ENCODE measurements at places on chromosomes 11 and 22.

DNA sequence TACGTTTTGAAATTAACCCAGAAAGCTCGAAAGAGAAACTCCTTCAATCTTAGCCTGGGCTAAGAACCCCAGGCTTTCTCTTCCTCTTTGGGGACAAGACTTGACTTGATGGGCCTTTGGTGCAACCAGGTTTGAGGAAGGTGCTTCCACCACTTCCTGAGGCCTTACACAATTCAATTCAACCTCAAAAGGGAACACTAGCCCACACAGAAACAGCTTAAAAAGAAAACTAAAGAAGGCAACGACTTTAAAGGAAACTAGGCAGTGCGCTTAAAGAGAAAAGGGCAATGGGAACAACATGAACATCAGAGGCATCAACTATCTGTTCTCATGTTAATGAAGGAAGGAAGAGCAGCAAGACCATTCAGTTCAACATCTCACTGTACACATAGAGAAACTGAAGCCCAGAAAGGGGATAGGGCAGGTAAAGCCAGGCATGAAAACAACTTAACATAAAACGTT, 24.8 kb downstream of the PAK1 start:
- no peak for DNase-seq

- DNase-seq = no peak
These were observed 1389.8 kb downstream of the TBC1D22A start for GRCh38 chr22:48152164-48152775.

GRCh38 chr22:32917577-32918354, 116.3 kb downstream of the TIMP3 start:
- no peak for DNase-seq

DNA sequence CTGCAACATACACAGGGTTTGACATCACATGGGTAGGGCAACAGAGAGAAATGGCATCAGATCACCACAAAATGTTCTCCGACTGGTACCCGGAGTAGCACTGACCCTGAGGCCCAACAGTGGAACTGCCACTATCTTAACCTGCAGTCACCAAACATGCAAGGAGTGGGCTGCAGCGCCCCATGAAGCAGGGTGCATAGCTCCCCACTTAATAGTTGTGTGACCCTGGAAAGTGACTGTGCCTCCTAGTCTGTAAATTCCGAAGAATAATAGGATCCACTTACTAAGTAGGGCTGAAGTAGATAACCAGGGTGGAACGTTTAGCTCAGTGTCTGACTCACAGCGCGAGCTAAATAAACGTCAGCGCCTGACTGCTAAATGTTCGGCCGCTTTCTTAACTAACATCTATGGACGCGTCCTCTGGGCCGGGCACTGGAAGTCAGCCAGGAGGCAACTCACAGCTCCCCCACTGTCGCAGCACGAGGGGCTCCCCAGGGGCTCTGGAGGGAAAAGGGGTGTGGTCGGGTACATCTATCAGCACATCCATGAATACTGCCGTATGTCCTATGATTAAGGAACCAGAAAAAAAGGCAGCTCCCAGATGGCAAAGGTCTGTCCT, 777 bp downstream of the LTO1 start:
- no peak for DNase-seq

GRCh38 chr11:133934599-133935550, 21.9 kb downstream of the IGSF9B start:
- no peak for DNase-seq

GRCh38 chr11:33259869-33260268, 2.7 kb downstream of the HIPK3 start:
- no peak for DNase-seq

GRCh38 chr11:126082251-126083109, 19.8 kb upstream of the CDON start:
- no peak for DNase-seq
